ENCODE measurements at places on chromosomes 1 and 21.
A peak's percentile ranks its signal among the peaks of the same experiment; 100 is the strongest.

GRCh38 chr1:30778154-30778978 lies 20.8 kb upstream of the LAPTM5 start:
- DNase-seq: peak; percentile 38

GRCh38 chr21:32653326-32653901 lies 41.2 kb upstream of the CFAP298 start:
- no peak for DNase-seq

DNA sequence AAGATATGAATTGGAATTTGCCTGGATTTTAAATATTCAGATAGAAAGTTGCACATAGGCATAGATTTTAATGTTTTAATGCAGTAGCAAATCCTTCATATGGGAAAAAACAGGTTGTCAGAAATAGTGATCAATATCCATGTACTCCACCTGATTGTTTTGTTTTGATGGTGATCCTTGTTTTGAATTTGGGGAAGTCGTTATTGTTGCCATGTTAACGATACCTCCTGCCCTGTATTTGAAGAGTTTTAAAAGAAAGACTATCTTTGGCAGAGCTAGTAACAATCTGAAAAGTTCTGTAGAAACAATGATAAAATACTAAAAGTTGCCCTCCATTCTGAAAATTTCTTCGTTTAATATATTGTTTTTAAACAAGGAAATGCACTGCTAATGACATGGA lies 1.1 kb downstream of the CEP350 start:
- DNase-seq: no peak

GRCh38 chr1:3883194-3883925 lies 16.7 kb downstream of the C1orf174 start:
- no peak for DNase-seq

GRCh38 chr1:46673749-46674182 lies 2.1 kb downstream of the TEX38 start:
- no peak for DNase-seq

GRCh38 chr1:229597877-229598276 lies 28.0 kb downstream of the TAF5L start:
- no peak for DNase-seq

- no peak for DNase-seq
These were observed 15.3 kb upstream of the FHAD1 start for GRCh38 chr1:15231714-15232201.

DNA sequence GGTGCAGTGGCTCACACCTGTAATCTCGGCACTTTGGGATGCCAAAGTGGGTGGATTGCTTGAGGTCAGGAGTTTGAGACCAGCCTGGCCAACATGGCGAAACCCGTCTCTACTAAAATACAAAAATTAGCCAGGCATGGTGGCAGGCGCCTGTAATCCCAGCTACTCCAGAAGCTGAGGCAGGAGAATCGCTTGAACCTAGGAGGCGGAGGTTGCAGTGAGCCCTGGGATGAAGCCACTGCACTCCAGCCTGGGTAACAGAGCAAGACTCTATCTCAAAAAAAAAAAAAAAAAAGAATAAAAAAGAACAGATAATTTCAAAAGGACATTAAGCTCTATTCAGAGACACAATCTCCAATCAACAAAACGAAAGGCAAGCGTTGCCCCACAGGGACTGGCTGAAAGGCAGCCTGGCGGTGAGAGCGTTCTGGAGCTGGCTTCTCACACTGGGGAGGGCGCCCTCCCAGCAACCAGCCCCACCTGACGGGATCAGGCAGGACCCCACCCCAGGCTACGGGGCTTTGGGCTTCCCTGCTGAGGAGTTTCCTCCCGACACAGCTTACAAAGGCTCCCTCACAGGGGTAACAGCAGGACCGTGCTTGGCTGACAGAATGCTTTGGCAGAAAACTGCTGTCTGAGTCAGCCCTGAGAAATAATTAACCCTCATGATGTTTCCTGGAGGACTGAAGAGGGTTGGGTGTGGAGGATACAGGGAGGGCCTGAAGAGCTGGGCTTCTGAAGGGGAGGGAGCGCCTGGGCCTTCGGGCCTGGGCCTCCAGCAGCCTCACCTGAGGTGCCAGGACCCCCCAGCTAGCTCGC lies 31.1 kb upstream of the SRP9 start:
- DNase-seq: no peak

DNA sequence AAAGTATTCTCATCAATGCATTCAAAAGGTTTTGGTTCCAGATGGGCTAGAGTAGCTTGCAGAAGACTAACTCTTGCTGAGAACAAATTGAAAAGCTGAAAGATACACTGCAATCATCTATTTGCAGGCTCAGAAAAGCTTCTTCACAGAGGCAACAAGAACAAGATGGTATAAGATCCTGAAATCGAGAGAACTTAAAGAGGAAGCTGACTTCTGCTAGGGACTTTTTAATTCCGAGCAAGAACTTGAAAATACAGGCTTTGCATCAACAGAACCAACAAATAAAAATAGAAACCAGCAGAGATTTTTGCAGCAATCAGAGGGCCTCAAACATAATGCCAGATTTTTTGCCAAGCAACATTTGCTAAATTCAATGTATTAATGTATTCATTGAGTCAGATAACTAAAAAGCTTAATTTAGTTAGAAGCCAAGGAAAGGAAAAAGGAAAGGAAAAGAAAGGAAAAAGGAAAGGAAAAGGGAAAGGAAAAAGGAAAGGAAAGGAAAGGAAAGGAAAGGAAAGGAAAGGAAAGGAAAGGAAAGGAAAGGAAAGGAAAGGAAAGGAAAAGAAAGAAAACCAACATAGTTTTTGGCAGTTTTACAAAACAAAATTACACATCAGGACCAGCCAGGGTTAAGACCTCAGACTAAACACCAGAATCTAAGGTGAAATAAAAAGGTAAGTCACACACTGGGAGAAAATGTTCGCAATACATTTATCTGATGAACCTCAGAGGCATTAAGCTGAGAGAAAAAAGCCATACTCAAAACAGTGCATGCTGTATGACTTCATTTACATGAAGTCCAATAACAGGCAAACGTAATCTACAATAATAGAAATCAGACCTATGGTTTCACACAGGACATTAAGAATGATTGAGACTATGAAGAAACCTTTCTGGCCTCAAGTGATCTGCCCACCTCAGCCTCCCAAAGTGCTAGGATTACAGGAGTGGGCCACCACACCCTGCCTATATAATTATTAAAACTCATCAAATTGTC lies 42.6 kb downstream of the FAF1 start:
- DNase-seq: no peak

GRCh38 chr1:155973723-155974122 lies 4.6 kb downstream of the ARHGEF2 start:
- no peak for DNase-seq

DNA sequence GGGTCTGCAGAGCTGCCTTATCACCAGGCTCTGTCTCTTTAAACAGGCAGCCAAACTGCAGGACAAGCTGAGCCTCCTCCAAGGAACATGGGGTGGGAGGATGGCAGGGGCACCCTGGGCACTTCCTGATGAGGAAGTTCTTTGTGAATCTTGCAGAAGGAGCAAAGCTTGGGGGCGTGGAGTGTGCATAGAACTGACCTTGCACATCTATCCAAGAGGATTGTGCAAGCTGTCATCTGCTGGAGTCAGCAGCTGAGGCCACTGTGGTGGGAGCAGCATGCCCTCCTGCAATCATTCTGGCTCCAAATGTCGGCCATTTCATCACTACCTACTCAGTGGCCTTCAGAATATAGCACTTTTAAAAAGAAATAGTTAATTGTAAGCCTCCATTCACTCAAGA lies 182.2 kb downstream of the AJAP1 start:
- DNase-seq: no peak

DNA sequence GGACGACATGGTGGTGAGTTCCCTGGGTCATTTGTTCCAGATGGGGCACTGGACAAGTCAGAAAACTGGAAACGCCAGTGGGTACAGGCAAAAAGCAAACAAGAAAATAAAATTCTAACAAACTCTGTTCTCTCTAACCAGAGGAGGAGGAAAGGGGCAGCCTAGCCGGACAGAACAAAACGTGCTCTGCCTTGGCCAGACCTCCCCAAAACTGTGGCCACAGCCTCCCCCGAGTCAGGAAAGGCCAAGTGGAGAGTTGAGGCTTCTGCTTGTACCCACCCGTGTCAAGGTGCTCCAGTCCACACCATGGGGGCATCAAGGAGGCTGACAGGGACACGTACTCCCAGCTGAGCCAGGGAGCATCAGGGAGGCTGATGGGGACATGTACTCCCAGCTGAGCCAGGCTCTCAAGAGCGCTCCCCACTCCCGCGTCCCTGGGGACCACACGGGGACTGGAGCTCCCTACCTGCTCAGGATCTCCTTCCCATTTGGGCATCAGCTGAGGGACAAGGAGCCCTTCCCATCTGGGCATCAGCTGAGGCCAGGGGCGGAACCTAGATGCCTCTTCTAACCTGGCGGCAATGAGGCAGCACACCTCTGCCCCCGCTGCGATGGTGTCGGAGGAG lies 154.8 kb upstream of the COL6A1 start:
- DNase-seq: no peak

GRCh38 chr1:150970808-150971582 lies 3.6 kb downstream of the CERS2 start:
- DNase-seq: peak; percentile 39

- no peak for DNase-seq
These were observed 58.1 kb upstream of the IGSF5 start for GRCh38 chr21:39686646-39687468.

- peak; percentile 23 for DNase-seq
These were observed 85.7 kb downstream of the NENF start for GRCh38 chr1:212518188-212519054.

DNA sequence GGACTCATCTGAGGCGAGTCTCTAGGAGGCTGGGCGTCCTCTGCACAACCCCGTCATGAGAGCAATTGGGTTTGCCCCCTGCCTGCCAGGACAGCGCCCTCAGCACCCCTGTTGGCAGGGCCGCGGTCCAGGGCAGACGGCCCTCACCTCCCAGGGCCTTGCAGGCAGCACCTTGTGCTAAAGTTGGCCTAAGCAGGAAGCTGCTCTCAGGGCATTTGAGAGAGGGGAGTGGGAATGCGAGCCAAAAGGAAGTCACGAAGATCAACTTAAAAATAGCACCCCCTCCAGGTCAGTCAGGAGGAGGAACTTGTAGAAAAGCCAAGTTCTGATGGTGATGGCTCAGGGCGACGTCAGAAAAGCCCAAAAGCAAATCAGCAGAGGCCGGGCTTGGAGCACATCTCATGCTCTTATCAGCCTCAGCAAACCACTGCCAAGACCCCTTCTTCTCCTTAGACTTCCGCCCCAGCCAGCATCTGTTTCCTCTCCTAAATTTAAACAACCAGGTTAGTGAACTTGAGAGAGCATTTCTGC lies 12.6 kb upstream of the ADORA3 start:
- no peak for DNase-seq

- no peak for DNase-seq
These were observed 150.6 kb downstream of the GABPA start for GRCh38 chr21:25885405-25885804.

- no peak for DNase-seq
These were observed 249.0 kb downstream of the SETD4 start for GRCh38 chr21:35811191-35811806.

- DNase-seq: no peak
These were observed 9.4 kb upstream of the FMO3 start for GRCh38 chr1:171081314-171081753.

GRCh38 chr1:240363914-240364313 lies 248.0 kb downstream of the GREM2 start:
- no peak for DNase-seq

- DNase-seq: no peak
These were observed 35.0 kb downstream of the ESRRG start for GRCh38 chr1:216688127-216688657.

GRCh38 chr1:81650776-81651175 lies 150.0 kb upstream of the ADGRL2 start:
- DNase-seq: no peak

GRCh38 chr1:235239851-235240250 lies 78.8 kb upstream of the RBM34 start:
- no peak for DNase-seq

- DNase-seq: no peak
These were observed 40.1 kb downstream of the TLR5 start for GRCh38 chr1:223102797-223103533.

DNA sequence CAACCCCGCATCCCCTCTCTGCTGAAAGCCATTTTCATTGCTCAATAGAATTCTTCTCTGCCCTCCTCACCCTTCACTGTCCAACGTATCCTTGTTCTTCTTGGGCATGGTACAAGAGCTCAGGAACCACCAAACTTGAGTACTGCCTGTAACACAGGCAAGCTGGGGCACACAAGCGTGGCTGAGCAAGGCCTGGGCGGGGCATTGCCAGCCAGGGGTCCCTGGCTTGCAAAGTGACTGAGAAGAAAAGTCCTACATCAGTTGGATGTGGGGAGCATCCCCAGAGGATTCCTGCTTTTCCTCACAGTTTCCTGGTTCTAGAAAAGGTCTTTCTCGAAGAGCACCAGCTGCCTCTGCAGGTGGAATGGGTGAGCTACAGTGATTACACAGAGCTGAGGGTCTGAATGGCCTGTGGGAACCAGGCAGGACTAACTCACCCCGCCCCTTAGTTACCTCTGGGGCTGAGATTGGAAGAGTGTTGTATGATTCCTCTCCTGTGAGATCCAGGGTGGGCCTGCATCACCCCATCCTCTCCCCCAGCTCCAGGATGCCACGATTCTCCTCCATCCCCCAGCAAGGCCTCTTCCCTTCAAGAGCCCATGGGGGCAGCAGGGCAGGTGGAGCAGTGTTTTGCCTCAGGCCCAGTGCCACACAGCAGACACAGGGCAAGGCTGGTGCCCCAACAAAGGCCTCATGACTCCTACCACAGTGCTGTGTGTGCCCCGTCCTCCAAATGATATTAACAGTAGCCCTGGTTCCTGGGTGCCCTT lies 121.9 kb downstream of the MATN1 start:
- no peak for DNase-seq

DNA sequence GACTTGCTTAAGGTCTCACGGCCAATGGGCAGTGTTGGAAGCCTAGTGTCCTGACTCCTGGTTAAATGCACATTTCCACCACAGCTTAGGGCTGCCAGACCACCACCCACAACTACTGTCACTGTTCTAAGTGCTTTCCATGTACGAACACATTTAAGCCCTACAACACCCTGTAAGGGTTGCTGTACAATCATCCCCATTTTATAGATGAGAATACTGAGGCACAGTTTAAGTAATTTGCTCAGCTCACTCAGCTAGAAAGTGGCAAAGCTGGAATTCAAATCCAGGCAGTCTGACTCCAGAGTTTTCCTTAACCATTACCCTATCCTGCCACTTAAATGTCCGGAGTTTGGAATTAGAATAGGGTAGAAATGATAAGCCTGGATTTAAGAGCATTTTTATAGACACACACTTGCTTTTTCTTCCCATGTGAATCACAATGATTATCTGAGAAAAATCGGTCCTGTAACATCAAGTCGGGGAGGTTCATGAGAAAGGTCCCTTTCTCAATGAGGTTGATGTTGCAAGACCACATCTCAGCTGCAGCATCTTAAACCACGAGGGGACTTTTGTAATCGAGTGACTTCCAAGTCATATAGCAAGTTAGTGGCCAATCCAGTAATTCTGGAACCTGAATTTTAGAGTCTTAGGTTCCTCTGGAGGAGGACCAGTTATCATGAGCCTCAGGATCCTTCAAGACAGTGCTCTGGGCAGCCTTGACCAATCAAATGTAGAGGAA lies 8.6 kb downstream of the E2F2 start:
- no peak for DNase-seq

Measured in head of caudate nucleus (tissue), 42 donors.